ENCODE measurements at places on chromosomes 3 and 15.

DNA sequence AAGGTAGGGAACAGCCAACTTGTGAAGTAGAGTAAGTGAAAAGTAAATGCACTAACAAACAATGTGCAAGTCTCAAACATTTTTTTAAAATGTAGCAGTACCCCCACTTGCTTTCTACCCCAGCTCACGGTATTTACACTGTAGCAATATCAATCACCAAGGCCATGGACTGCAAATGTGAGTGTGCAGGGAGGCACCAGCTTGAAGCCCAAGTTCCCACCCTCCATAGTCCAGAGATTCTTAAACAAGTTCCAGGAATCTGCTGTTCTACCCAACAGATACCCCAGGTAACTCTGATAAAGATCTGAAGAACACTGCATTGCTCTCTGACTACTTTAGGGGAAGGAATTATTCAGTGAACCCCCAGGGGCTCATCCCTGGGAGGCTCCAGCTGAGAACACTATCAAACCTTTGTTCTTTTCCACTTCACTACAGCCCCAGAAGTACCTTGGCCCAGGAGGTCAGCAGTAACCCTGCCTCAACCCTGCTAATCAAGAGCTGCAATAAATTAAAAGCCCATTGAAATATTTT lies 86.1 kb downstream of the FOXP1 start:
- DNase-seq: no peak

GRCh38 chr15:27702581-27702980 lies 396.5 kb downstream of the OCA2 start:
- no peak for DNase-seq

- DNase-seq: no peak
These were observed 37.5 kb upstream of the CBLB start for GRCh38 chr3:105906345-105906744.

DNA sequence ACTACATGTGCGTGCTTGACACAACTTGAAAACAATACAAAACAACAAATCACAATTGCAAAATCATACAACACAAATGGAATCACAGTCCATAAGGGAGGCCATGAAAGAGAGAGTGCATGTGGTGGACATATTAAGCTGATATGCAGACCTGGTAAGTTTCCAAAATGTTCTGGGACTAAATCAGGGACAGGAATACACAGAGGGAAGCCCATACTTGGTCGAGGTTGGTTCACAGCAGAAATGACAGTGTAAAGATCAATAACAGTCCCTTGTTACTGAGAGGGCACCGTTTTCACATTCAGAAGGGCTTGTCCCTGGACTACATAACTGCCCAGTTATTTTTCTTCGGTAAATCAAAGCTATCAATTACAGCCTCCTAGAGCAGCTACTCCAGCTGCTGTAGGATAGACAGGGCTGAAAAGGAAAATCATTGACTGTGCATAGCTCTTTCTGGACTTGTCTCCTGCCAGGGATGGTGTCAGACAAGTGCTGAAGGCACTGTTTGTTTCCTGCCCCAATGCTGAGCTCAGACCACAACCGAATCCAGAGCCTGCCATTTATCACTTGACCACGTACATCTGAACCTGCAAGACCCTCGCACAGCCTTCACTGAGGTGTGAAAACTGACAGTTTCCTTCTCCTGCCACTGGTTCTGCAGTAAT lies 79.5 kb upstream of the KCNMB2 start:
- DNase-seq: no peak

- DNase-seq: no peak
These were observed 73.0 kb downstream of the FOXP1 start for GRCh38 chr3:71510510-71510909.

Measured in neuronal stem cell (in vitro differentiated cells).